Right lobe of liver (tissue), 6 donors: ENCODE measurements at places on chromosomes 12 and 14.

DNA sequence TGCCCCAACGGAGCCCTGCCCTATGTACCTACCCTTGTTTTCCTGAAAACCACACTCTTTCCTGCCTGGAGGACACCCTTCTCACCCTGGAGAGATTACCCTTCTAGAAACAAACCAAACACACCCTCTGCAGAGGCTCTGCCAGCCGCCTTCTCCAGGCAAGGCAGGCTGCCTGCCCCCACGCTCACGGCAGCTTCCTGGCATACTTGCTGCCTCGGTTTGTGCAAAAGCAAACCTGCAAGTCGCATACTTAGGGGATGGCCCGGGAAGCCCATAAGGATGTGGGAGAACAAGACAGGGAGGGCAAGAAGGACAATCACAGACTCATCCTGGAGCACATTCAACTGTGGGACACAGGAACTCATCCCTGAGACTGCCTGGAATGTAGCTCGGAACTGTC lies 154.0 kb upstream of the DIO3 start:
- DNase-seq: no peak
- no peaks in the 10 kb centered on the region for H3K4me1 ChIP-seq
- H3K27ac ChIP-seq: no peak overlapping the region
- H3K27me3 ChIP-seq: no peaks in the 10 kb centered on the region

GRCh38 chr12:40971911-40972310 lies 216.2 kb upstream of the PDZRN4 start:
- no peaks in the 10 kb centered on the region for H3K4me1 ChIP-seq
- no peaks in the 10 kb centered on the region for H3K36me3 ChIP-seq
- H3K4me3 ChIP-seq: no peak overlapping the region
- DNase-seq: no peak
- H3K27me3 ChIP-seq: no peaks in the 10 kb centered on the region
- no peak overlapping the region for H3K27ac ChIP-seq

DNA sequence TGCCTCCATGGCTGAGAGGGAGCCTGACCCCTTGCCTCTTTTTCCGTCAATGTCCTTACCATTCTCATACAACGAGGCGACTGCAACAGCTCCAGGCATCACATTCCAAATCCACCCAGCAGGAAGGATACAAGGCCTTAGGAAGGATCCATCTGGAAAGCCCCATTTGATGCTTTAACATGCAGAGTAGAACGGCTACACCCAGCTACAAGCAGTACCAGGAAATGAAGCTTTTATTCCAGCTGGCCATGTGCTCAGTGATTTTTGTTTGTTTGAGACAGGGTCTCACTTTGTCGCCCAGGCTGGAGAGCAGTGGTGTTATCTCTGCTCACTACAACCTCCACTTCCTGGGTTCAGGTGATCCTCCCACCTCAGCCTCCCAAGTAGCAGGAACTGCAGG lies 124.8 kb downstream of the TMEM132D start:
- no peak for DNase-seq
- no peak overlapping the region for H3K27ac ChIP-seq
- no peaks in the 10 kb centered on the region for H3K27me3 ChIP-seq
- H3K4me3 ChIP-seq: no peak overlapping the region

GRCh38 chr14:51473351-51473750 lies 178.4 kb upstream of the FRMD6 start:
- H3K4me1 ChIP-seq: no peaks in the 10 kb centered on the region
- H3K4me3 ChIP-seq: no peak overlapping the region

- H3K27ac ChIP-seq: no peak overlapping the region
- H3K27me3 ChIP-seq: no peaks in the 10 kb centered on the region
- no peak overlapping the region for H3K4me3 ChIP-seq
- H3K4me1 ChIP-seq: no peaks in the 10 kb centered on the region
Observed at GRCh38 chr14:28059254-28059653, 707.3 kb upstream of the FOXG1 start.

DNA sequence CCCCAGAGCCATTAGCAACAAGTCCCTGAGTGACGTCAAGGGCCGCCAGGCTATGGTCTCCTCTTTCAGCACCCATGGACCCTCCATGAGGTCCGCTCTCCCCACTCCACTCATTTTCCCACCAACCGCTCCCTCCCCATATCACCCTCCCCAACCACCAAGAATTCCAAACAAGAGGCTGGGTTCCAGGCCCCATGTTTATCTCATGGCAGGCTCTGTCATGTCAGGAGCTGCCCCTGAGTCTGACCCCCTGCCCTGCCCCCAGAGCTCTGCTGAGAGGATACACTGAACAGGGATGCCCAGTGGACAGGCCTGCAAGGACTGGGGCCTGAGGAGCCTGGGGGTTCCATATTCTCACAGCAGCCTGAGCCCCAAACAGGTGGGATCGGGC lies 21.6 kb upstream of the SMUG1 start:
- DNase-seq: no peak
- no peak overlapping the region for H3K4me3 ChIP-seq
- H3K4me1 ChIP-seq: no peaks in the 10 kb centered on the region

- H3K36me3 ChIP-seq: peaks cover 20% of the 10 kb centered on the region
- no peak overlapping the region for H3K4me3 ChIP-seq
- DNase-seq: no peak
- no peaks in the 10 kb centered on the region for H3K27me3 ChIP-seq
- no peaks in the 10 kb centered on the region for H3K4me1 ChIP-seq
Observed at GRCh38 chr12:26555139-26555538, 277.9 kb downstream of the ITPR2 start.

- H3K27ac ChIP-seq: no peak overlapping the region
- H3K36me3 ChIP-seq: peaks cover 76% of the 10 kb centered on the region
- H3K27me3 ChIP-seq: no peaks in the 10 kb centered on the region
- DNase-seq: no peak
- no peak overlapping the region for H3K4me3 ChIP-seq
Observed at GRCh38 chr12:111482462-111482861, 76.7 kb downstream of the SH2B3 start.

DNA sequence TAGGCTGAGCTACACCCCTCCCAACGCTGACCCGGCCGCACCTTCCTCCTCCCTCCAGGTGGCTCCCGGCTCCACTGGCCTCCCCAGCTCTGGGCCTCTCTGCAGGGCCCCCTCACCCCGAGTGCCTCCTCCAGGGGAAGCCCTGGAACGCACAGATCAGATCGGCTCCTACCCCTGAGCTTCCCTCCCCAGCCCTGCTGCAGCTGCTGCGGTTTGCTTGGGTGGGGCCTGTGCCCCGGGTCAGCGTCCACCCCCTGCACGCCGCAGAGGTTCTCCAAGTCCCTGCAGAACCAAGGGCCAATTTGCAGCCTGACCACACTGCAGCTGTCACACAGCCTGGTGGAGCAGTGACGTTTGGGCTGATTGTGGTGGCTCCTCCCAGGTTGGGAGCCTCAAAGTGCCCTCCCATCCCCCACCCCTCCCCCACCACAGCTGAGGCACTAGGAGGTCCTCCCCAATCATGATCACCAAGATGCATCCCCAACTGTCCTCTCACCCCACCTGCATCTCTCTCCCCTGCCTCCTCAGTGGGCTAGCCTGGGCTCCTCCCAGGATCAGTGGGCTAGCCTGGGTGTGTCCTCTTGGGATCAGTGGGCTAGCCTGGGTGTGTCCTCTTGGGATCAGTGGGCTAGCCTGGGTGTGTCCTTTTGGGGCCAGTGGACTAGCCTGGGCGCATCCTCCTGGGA lies 12.8 kb upstream of the FBRSL1 start:
- no peaks in the 10 kb centered on the region for H3K36me3 ChIP-seq
- no peaks in the 10 kb centered on the region for H3K4me1 ChIP-seq
- H3K27me3 ChIP-seq: no peaks in the 10 kb centered on the region
- no peak overlapping the region for H3K27ac ChIP-seq
- H3K4me3 ChIP-seq: no peak overlapping the region
